T-helper 2 cell treated with Interferon-gamma antibody and Interleukin-4, amounts not matched to agents 5 μg/mL and 100 μg/mL, for 36 hours (primary cell): ENCODE measurements at places on chromosomes 16 and 17.

- DNase-seq = no peak
Measured at GRCh38 chr16:48617104-48617705, 7.2 kb upstream of the N4BP1 start.

- DNase-seq = peak; percentile 16
Measured at GRCh38 chr17:28230011-28230410, 89.0 kb upstream of the TMEM97 start.

DNA sequence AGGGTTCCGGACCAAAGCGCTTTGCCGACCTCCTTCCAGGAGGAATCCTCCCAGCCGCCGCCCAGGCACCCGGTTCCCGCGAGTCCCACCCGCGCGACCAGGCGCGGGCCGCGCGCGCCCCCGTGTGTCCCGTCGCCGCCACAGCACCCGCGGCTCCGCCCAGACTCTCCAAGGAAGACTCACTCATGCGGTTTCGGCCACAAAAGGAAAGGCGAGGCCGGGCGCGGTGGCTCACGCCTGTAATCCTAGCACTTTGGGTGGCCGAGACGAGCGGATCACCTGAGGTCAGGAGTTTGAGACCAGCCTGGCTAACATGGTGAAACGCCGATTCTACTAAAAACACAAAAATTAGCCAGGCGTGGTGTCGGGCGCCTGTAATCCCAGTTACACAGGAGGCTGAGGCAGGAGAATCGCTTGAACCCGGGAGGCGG, 3.5 kb upstream of the PKMYT1 start:
- peak; percentile 74 for DNase-seq

DNA sequence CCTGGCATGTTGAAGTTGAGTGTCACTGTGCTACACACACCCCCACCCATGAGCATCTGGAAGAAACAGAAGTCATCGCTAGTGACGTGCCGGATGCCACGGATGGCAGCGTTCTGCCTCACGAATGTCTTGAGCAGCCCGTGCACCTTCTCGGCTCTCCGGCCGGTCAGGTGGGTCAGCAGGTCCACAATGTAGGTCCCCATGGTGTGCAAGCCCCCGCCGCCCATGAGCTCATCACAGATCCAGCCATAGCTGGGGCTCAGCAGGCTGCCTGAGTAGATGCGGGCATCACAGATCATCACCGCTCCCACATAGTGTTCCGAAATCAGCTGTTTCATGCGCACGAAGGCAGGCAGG, 8.9 kb downstream of the C16orf86 start:
- DNase-seq = no peak

DNA sequence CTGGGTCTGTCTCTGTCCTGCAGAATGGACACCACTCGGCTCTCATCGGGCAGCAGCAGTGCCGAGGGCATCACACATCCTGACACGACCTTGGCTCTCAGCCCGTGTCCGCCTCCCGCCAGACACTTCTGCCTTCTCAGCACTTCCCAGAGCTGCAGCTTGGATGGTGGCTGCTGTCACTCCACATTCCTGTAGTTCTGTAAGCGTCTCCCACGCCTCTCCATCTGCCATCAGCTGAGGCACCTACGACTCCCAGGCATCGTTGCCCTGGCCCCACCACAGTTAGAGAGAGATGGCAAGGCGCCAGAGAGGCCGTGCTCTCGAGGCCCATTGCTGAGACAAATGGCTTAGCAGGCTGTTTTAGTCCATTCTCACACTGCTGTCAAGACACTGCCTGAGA, 195.9 kb upstream of the CHMP6 start:
- no peak for DNase-seq

DNA sequence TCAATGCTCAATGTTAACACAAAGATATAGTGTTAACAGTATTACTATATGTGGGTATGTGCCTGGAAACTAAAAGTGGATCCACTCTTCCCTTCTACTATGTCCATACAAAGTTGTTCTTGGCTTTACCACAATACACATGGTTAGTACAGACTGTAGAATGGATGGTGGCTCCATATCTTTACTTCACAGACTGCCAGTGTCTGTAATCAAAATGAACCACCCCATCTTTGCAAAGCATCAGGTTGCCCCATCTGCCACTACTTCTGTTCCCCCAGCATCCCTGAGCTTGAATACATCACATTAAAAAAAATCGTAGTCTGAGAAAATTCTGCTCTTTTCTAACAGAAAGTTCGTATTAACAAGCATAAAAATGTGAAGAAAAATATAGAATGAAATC, 30.0 kb downstream of the USP32 start:
- DNase-seq = no peak

GRCh38 chr17:17724307-17725010, 43.2 kb downstream of the RAI1 start:
- peak; percentile 14 for DNase-seq

- no peak for DNase-seq
Measured at GRCh38 chr17:39925282-39926134, 1.9 kb downstream of the ORMDL3 start.

- DNase-seq = no peak
Measured at GRCh38 chr17:55219934-55220333, 44.8 kb upstream of the HLF start.

GRCh38 chr17:79985943-79986391, 49.7 kb downstream of the TBC1D16 start:
- no peak for DNase-seq

GRCh38 chr17:48601539-48602425, 3.0 kb downstream of the HOXB6 start:
- no peak for DNase-seq

DNA sequence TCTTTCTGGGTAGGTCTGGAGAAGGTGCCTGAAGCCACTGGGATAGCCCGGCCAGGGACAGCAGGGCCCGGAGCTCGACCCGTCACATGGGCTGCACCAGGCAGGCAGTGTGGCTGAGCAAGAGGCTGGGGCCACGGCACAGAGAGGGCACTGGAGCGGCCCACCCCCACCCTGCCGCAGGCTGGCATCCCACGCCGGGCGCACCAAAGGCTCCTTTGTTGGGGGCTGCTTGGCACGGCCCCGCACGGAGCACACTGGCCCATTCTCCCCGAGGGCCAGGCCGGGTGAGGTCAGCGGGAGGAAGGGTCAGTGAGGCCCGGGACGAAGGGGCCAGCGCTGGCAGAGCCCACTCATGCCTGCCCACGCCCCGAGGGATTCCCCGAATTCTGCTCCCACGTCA, 36.5 kb upstream of the PVALEF start:
- DNase-seq = no peak

DNA sequence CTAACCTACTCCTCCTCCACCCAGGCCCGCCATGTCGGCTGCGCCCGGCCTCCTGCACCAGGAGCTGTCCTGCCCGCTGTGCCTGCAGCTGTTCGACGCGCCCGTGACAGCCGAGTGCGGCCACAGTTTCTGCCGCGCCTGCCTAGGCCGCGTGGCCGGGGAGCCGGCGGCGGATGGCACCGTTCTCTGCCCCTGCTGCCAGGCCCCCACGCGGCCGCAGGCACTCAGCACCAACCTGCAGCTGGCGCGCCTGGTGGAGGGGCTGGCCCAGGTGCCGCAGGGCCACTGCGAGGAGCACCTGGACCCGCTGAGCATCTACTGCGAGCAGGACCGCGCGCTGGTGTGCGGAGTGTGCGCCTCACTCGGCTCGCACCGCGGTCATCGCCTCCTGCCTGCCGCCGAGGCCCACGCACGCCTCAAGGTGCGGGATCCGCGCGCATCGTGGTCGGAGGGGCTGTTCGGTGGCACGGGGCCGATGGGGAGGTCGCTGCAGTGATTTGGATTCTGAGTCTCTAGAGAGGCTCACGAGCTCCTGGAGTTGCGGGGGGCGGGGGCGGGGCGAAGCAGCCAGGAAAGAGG, 878 bp downstream of the TRIM72 start:
- DNase-seq = no peak

DNA sequence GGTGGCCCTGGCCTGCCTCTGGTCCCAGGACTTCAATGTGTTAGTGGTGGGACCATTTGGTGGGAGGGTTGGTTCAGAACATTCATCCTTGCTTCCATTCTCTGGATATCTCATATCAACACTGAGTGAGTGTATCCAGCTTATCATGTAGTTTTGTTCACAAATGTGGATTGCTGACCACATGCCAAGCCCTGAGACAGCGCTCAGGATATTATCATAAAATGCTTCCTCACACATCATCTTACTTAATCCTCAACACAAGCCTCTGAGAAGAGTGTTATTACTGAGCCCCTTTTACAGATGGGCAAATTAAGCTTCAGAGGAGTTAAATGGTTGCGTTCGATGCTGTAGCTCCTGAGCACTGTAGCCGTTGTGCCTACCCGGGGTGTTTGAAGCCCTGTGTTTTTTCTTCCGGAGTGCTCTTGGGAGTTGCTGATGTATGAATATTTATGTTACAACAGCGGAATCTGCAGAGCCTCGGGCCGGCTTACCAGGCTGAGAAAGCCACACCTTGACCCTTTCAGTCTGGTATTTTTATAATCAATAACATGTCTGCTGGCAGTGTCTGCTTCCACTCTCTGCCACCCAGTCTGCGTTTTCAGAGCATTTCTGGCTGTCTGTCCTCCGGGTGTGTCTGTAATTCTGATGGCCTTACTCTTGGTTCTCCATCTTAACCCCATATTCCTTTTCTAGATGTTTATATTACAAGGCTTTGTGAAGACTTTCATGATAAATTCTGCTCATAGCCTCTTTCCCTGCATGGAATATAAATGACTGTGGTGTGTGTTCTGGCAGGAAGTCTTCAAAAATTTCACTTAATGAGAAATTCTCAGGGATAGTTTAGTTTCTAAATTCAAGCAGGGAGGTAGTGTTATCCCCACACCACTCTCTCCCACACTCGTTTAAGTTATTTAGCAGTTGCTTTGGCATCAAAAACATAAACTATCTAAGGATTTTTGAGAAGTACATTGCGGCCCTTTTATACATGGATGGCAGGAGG, 2.9 kb downstream of the GLP2R start:
- no peak for DNase-seq

DNA sequence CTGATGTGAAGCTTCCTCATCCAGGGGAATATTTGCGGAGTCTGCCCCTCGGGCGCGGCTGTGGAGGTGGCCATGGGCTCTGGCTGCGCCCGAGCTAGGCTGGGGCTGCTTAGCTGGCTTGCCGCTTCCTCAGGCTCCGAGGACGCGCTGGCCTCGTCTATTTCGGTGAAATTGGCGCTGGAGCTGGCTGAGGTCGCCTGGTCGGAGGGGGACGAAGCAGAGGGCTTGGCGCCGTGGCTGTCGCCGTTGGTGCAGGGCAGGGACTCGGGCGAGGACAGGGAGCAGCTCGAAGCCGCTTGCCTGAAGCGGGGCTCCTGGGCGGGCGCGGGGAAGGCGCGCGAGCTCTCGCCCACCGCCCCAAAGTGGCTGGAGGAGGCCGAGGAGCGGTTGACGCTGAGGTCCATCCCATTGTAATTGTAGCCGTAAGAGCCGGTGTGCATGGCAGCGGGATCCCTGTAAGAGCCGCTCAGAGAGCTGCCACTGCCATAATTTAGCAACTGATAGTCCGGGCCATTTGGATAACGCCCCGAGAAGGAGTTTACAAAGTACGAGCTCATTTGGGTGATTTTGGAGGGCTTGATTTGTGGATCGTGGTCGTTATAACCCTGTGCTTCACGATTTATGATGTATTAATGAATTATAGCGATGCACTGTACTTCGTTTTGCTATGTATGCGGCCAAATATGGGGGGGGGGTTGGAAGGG, at the start of gene HOXB5:
TSS of gene HOXB5 (minus strand) at position 654 of the 704 bp plus-strand sequence. CDS start at position 557, 97 bp downstream.
- DNase-seq = no peak

DNA sequence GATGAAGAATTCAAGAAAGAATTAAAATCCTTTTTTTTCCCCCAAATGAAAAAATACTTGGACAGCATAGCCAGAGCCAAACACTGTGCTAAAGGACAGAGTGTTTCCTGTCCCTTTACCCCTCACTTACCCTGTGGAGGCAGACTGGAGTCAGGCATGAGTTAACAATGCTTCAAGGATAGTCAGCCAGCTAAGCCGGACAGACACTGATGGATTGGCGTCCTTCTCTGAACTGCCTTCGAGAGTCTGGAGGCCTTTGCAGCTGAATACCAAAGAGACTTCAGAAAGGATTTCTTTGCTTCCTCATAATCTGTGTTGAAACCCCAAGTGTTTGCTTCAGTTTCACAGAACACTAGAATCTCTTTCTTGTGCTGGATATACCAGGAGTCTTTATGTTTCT, 4.6 kb downstream of the METTL9 start:
- DNase-seq = no peak
